Activated CD4-positive, alpha-beta T cell treated with anti-CD3 and anti-CD28 coated beads, Interleukin-2, amount 10 ng/mL, durations not matched to agents 24 days and 14 days (primary cell): ENCODE measurements at places on chromosomes 5 and 9. TPM values are rescaled to one million over a fixed set of nuclear protein-coding genes. Genes with fewer than 3 reads are reported as not detected.

DNA sequence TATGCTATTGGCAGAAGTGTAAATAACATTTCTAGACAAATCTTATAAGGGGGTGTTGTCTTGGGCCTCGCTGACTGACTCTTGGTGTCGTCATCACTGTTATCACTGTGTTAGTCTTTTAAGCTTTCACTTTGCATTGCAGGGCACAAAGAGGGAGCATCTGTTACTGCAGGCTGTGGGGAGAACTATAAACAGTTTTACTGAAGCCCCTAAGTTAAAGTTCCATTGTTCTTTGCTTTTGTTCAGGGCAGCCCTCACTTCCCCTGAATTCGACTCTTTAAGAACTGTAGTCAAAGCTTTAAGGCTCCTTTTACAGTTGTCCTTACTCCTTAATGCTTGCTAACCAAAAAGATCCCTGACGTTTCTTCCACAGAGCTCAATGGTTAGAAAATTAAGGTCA is 605.0 kb downstream of the RAB3C start:
- no peak overlapping the region for H3K4me3 ChIP-seq
- DNase-seq, result peak; percentile 56
- H3K4me1 ChIP-seq, result peaks cover 7% of the 10 kb centered on the region
- H3K27me3 ChIP-seq, result peaks cover 49% of the 10 kb centered on the region
- no peaks in the 10 kb centered on the region for H3K36me3 ChIP-seq
- H3K27ac ChIP-seq, result no peak overlapping the region

GRCh38 chr9:107540164-107540561 is 50.6 kb upstream of the KLF4 start:
- H3K27me3 ChIP-seq, result no peaks in the 10 kb centered on the region
- no peak overlapping the region for H3K4me3 ChIP-seq
- H3K27ac ChIP-seq, result no peak overlapping the region
- no peaks in the 10 kb centered on the region for H3K4me1 ChIP-seq
- DNase-seq, result no peak

- H3K4me3 ChIP-seq, result no peak overlapping the region
- no peaks in the 10 kb centered on the region for H3K36me3 ChIP-seq
- no peak for DNase-seq
- H3K27ac ChIP-seq, result no peak overlapping the region
Observed at GRCh38 chr5:142445266-142445665, 120.4 kb upstream of the SPRY4 start.

DNA sequence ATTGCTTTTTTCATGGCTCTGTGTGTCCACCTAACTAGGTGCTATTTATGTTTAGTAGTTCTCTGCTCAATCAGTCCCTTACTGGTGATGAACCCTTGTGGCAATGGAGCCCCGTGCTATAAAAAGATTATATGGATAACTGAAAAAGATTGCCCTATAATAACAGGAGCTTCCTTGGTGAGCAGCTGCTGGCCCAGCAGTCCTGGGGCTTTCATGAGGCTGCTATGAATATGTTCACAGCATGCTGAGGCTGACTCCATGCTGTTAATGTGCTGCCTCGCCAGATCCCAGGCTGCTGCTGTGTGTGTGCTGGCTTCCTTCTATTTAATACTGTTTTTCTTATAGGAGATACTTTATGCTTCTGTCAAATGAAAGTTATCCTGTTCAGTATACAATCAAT is 357.5 kb downstream of the TAF11L14 start:
- H3K27ac ChIP-seq, result no peak overlapping the region
- no peak overlapping the region for H3K4me3 ChIP-seq
- DNase-seq, result no peak
- H3K4me1 ChIP-seq, result no peaks in the 10 kb centered on the region
- no peaks in the 10 kb centered on the region for H3K27me3 ChIP-seq

GRCh38 chr9:92747459-92748232 is 17.0 kb downstream of the BICD2 start:
- no peaks in the 10 kb centered on the region for H3K36me3 ChIP-seq
- no peak overlapping the region for H3K4me3 ChIP-seq
- peaks cover 16% of the 10 kb centered on the region for H3K4me1 ChIP-seq
- H3K27ac ChIP-seq, result no peak overlapping the region

- H3K4me1 ChIP-seq, result no peaks in the 10 kb centered on the region
- DNase-seq, result no peak
- H3K27me3 ChIP-seq, result no peaks in the 10 kb centered on the region
- H3K27ac ChIP-seq, result no peak overlapping the region
- no peak overlapping the region for H3K4me3 ChIP-seq
Observed at GRCh38 chr9:134367791-134368490, 41.7 kb downstream of the RXRA start.

GRCh38 chr5:180644825-180645273 is 4.6 kb downstream of the FLT4 start:
- peaks cover 5% of the 10 kb centered on the region for H3K4me1 ChIP-seq
- no peak overlapping the region for H3K27ac ChIP-seq
- H3K27me3 ChIP-seq, result peaks cover 22% of the 10 kb centered on the region
- DNase-seq, result no peak
- H3K36me3 ChIP-seq, result no peaks in the 10 kb centered on the region

DNA sequence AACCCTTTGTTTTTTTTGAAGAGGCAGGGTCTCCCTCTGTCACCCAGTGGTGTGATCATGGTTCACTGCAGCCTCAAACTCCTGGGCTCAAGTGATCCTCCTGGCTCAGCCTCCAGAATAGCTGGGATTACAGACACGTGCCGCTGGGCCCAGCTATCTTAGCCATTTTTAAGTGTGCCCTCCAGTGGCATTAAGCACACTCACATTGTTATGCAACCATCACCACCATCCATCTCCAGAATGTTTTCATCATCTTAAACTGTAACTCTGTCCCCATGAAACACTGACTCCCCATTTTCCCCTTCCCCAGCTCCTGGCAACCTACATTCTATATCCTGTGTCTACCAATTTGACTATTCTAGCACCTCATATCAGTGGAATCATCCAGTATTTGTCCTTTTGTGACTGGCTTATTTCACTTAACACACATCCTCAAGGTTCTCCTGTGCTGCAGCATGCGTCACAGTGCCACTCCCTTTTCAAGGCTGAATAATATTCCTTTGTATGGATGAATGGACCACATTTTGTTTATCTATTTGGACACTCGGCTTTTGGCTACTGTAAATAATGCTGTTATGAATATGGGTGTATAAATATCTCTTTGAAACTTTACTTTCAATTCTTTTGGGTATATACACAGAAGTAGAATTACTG is 12.5 kb upstream of the RAPGEF1 start:
- peaks cover 9% of the 10 kb centered on the region for H3K27me3 ChIP-seq
- no peaks in the 10 kb centered on the region for H3K36me3 ChIP-seq
- no peak overlapping the region for H3K27ac ChIP-seq
- H3K4me1 ChIP-seq, result peaks cover 8% of the 10 kb centered on the region
- DNase-seq, result no peak

GRCh38 chr5:2007878-2008501 is 125.3 kb upstream of the IRX4 start:
- H3K27ac ChIP-seq, result no peak overlapping the region
- no peak for DNase-seq
- no peaks in the 10 kb centered on the region for H3K4me1 ChIP-seq
- no peaks in the 10 kb centered on the region for H3K27me3 ChIP-seq

GRCh38 chr9:116817762-116818161 is 130.7 kb downstream of the TRIM32 start:
- no peak overlapping the region for H3K27ac ChIP-seq
- H3K27me3 ChIP-seq, result no peaks in the 10 kb centered on the region
- H3K4me3 ChIP-seq, result no peak overlapping the region
- DNase-seq, result no peak
- no peaks in the 10 kb centered on the region for H3K36me3 ChIP-seq
- no peaks in the 10 kb centered on the region for H3K4me1 ChIP-seq

GRCh38 chr9:38507587-38507986 is 83.3 kb upstream of the IGFBPL1 start:
- DNase-seq, result no peak
- no peak overlapping the region for H3K27ac ChIP-seq
- no peaks in the 10 kb centered on the region for H3K36me3 ChIP-seq
- H3K4me1 ChIP-seq, result no peaks in the 10 kb centered on the region
- peaks cover 1% of the 10 kb centered on the region for H3K27me3 ChIP-seq
- H3K4me3 ChIP-seq, result no peak overlapping the region

- peaks cover 45% of the 10 kb centered on the region for H3K4me1 ChIP-seq
- H3K36me3 ChIP-seq, result peaks cover 10% of the 10 kb centered on the region
- DNase-seq, result peak; percentile 81
- H3K27me3 ChIP-seq, result no peaks in the 10 kb centered on the region
- peak overlapping the region; percentile 93 for H3K4me3 ChIP-seq
Observed at GRCh38 chr9:93059011-93059714, 662 bp downstream of the SUSD3 start.

- H3K27ac ChIP-seq, result peak overlapping the region; percentile 98
- H3K27me3 ChIP-seq, result no peaks in the 10 kb centered on the region
- H3K4me3 ChIP-seq, result peak overlapping the region; percentile 65
Observed at GRCh38 chr5:62284946-62285891, 20.8 kb upstream of the KIF2A start.

DNA sequence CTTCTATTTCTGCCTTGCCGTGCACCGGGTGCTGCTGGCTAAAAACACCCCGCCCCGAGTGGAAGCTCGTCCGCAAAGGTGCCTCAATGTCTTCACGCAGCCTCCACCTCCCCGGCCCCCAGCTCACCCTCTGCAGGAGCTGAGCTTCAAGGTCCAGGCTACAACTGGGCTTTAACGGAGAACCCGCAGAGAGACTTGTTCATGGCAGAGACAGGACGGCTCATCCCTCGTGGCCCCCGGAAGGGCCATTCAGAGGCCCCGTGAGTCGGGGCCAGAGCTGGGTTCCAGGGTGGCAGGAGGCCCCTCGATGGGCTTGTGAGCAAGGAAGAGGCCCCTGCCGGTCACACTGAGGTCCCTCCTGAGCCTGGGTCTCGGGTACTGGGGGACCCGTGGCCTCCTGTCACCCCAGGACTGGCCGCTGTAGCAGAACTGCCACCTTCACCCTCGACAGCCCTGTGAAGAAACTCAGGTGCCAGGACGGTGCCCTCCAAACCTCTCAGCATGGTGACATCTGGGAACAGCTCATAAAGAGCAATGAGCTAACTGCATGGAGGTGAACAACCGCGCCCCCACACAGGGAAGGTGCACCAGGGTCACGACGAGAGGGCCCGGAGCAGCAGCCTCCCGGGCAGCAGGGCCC is 58.0 kb upstream of the UBAC1 start:
- H3K27ac ChIP-seq, result no peak overlapping the region
- DNase-seq, result no peak
- no peaks in the 10 kb centered on the region for H3K4me1 ChIP-seq
- no peaks in the 10 kb centered on the region for H3K27me3 ChIP-seq
- no peaks in the 10 kb centered on the region for H3K36me3 ChIP-seq

GRCh38 chr9:136985853-136986252 is 3.1 kb downstream of the LCNL1 start:
- H3K27me3 ChIP-seq, result peaks cover 40% of the 10 kb centered on the region
- H3K4me3 ChIP-seq, result no peak overlapping the region
- no peak for DNase-seq
- H3K27ac ChIP-seq, result no peak overlapping the region

GRCh38 chr5:12777342-12777741 is 873.1 kb upstream of the CTNND2 start:
- no peaks in the 10 kb centered on the region for H3K27me3 ChIP-seq
- no peaks in the 10 kb centered on the region for H3K4me1 ChIP-seq
- no peaks in the 10 kb centered on the region for H3K36me3 ChIP-seq
- no peak for DNase-seq

DNA sequence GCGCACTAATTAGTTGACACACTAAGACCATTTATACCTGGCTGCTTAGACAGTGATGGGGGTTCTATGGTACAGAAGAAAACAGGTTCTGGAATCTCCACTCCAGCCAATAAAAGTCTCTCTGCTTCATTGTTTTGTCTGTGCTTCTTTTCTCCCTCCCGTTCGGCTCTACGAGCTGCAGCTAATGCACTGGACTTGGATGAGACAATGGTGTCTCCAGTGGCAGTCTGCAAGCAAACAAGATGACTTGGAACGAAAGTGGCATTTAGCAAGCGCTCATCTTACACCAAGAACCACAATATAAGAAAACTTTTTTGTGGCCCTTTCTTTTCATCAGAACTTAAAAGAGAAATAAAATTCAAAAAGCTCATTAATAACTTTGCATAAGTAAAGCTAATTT is 30.2 kb downstream of the GFM2 start:
- no peak for DNase-seq
- H3K4me1 ChIP-seq, result no peaks in the 10 kb centered on the region
- H3K27me3 ChIP-seq, result no peaks in the 10 kb centered on the region

- H3K27ac ChIP-seq, result no peak overlapping the region
- DNase-seq, result no peak
- peaks cover 25% of the 10 kb centered on the region for H3K36me3 ChIP-seq
- H3K27me3 ChIP-seq, result no peaks in the 10 kb centered on the region
- peaks cover 60% of the 10 kb centered on the region for H3K4me1 ChIP-seq
Observed at GRCh38 chr9:99114049-99114440, 9.1 kb downstream of the TGFBR1 start.

- H3K4me3 ChIP-seq, result peak overlapping the region; percentile 77
- peaks cover 60% of the 10 kb centered on the region for H3K4me1 ChIP-seq
- peaks cover 53% of the 10 kb centered on the region for H3K36me3 ChIP-seq
- H3K27me3 ChIP-seq, result no peaks in the 10 kb centered on the region
Observed at GRCh38 chr5:119353686-119354366, 2.0 kb upstream of the TNFAIP8 start.

- no peak overlapping the region for H3K27ac ChIP-seq
- no peaks in the 10 kb centered on the region for H3K36me3 ChIP-seq
- H3K4me3 ChIP-seq, result no peak overlapping the region
- H3K27me3 ChIP-seq, result peaks cover 22% of the 10 kb centered on the region
Observed at GRCh38 chr5:52920929-52921328, 68.2 kb upstream of the ITGA2 start.

DNA sequence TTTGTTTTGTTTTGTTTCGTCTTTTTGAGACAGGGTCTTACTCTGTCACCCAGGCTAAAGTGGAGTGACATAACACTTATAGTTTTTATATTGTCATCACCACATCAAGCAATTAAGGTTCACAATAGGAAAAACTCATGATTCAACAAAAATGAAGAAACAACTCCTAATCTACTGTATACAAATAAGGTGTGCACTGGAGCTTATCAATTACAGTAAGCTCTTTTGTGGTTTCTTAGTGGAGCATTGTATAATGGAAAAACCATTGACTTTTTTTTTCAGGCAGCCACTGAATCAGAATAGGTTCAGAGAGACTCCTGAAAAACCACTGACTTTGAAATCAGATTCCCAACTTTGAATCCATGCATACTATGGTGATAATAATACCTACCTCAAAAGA is 10.8 kb upstream of the PLIN2 start:
- H3K4me1 ChIP-seq, result peaks cover 13% of the 10 kb centered on the region
- no peak for DNase-seq
- no peaks in the 10 kb centered on the region for H3K27me3 ChIP-seq
- H3K4me3 ChIP-seq, result no peak overlapping the region
- no peak overlapping the region for H3K27ac ChIP-seq

DNA sequence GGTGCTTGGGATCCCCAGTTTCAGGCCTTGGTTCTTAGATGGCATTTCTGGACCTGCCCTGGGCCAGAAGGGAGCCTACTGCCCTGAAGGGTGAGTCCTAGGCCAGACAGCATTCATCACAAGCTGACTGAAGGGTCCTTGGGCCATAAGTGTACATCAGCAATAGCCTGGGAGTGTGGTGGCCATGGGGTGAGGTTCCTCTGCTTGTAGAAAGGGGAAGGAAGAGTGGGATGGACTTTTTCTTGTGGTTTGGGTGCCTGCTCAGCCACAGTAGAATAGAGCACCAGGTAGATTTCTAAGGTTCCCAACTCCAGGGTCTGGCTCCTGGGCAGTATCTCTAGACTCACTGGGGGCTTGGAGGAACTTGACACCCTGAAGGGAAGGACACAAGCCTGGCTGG is 95.2 kb upstream of the PHF24 start:
- no peaks in the 10 kb centered on the region for H3K4me1 ChIP-seq
- H3K27me3 ChIP-seq, result no peaks in the 10 kb centered on the region

The ZFP37 gene
- total RNA-seq, result 0.30 and 0.33 TPM in 2 replicates

The HNRNPK gene
- 892 and 897 TPM in 2 replicates for total RNA-seq

The DOCK2 gene
- total RNA-seq, result 206 and 215 TPM in 2 replicates

The SLC6A18 gene
- total RNA-seq, result not detected in 2 replicates

The LMAN2 gene
- total RNA-seq, result 105 and 108 TPM in 2 replicates

The NIPSNAP3A gene
- 9.4 and 10.8 TPM in 2 replicates for total RNA-seq

The PTGER4 gene
- total RNA-seq, result 49.1 and 53.0 TPM in 2 replicates

The ZCCHC10 gene
- 32.2 and 36.0 TPM in 2 replicates for total RNA-seq

The LRRC19 gene
- not detected in 2 replicates for total RNA-seq

The HCN1 gene
- total RNA-seq, result not detected in 2 replicates
